Activated CD4-positive, CD25-positive, alpha-beta regulatory T cell treated with anti-CD3 and anti-CD28 coated beads, Interleukin-2, amount 50 U/mL, for 24 hours (primary cell): ENCODE measurements at places on chromosomes 2 and 18.

GRCh38 chr18:69754108-69754507 lies 193.6 kb downstream of the CD226 start:
- ATAC-seq, result no peak

DNA sequence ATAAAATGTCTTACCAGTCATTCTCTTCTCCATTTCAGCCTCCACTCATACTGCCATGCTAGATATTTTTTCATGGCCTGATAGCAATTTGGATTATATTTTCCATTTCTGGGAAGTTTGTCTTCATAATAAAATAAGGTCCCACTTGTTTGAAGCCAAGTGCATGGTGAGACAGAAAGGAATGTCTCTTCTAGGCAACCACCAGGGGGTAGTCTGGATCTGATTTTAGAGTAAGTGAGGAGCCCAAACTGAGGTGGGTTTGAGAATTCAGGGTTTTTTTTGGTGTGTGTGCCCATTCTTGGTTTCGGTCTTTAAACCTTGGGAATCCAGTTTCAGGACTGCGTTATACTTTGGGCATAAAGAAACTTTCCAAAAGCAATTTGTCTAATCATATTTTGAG lies 315.5 kb downstream of the RPRM start:
- no peak for ATAC-seq

GRCh38 chr2:166959556-166959955 lies 71.3 kb downstream of the XIRP2 start:
- ATAC-seq, result no peak

GRCh38 chr2:122322815-122323214 lies 567.4 kb downstream of the TSN start:
- ATAC-seq, result no peak

DNA sequence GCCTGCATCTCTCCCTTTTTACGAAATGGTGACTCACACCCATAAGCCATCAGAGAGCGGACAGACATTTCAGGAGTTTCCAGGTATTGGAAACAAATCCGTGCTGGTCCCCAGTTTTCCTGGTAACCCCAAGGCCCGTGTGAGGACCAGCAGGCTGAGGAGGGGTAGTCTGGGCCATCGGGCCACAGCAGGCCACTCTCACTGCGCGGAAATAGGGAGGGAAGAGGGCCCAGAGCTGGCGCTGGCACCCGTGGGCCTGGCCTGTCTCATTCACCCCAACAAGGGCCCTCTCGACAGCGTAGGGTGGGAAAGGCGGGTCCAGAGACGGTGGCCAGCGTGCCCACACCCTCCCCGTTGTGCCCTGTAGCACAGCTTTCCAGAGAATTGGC lies 13.7 kb upstream of the FAHD2A start:
- no peak for ATAC-seq

DNA sequence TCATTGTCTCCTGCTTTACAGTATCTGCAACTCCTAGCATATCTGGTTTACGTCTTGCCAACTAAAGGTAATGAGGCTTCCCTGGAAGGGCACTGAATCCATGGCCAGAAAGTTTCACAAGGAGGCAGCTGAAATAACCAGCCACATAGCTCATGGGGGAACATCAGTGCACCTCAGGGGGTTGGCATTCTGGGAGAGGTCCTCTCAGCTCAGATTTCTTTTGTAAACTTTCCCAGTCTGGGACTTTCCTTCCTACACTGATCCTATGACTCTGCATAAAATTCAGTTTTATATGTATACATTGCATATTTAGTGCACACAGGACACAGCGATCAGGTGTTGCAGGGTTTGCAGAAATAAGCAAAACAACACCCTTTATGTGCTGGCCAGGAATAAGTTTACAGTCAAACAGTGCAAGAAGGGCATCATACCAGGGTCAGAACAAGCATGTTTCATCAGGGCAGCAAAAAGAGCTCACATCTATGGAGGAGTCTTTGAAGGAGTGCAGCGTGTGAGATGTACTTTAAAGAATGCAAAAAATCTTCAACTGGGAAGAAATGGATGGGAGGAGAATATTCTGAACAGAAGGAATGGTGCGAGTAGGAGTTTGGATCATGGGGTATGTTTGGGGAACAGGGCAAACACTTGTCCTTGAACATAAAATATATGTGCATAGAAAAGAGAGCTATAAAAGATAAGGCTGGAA lies 240.6 kb upstream of the RAB12 start:
- no peak for ATAC-seq

DNA sequence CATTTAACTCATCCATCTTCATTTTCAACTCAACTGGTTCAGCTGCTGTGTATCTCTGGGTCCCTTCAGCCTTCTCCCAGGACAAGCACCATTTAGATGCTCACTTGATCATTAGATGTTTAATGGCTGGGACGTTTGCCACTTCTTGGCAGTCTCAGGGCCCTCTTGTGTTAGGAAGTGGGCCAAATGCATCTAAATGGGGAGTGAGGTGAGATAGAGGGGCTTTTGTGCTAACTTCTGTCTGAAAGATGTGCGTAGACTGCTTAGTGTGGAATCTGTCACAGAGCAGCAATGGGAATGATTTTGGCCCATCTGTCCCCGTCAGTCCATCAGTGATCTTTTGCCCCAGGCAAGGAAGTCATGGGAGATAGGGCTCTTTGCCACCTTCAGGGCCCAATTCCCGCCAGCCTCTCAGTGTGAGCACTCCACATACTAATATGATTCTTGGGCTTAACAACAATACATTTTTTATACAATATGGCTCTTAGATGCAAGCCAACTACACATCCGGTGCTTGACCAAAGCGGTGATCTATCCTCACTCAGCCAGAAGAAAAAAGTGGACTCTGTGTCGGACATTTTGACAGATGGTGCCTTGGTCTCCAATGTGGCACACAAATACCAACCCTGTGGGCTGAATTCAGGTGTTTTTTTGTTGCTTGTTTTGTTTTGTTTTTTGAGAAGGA lies 95.7 kb upstream of the EPC2 start:
- ATAC-seq, result no peak

- no peak for ATAC-seq
Observed at GRCh38 chr2:224146356-224147160, 107.5 kb upstream of the SERPINE2 start.

- no peak for ATAC-seq
Observed at GRCh38 chr2:25386971-25387875, 45.5 kb upstream of the DNMT3A start.

GRCh38 chr2:8644605-8645175 lies 37.2 kb upstream of the ID2 start:
- no peak for ATAC-seq

GRCh38 chr2:231486851-231487596 lies 22.7 kb upstream of the NCL start:
- no peak for ATAC-seq

- no peak for ATAC-seq
Observed at GRCh38 chr2:3285901-3286645, 91.5 kb downstream of the EIPR1 start.

DNA sequence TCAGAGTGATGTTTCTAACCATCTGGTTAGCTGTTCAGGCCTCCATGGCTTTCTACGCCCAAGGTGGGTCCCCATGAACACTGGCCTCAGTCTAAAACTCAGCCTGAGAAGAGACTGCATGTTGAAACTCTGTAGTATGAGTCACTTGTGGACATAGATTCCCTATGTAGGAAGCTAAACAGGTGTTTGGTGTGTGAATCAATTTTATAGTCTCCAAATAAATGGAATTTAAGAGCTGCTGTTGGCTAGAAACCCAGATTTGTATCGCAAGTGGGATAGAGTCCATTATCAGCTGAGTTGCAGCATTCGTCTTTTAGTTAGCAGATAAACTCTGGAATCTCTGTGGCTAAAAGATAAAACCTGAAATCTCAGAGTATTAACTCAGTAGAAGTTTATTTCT lies 131.4 kb downstream of the KCNS3 start:
- ATAC-seq, result no peak

- no peak for ATAC-seq
Observed at GRCh38 chr2:221596192-221596591, 24.1 kb upstream of the EPHA4 start.

DNA sequence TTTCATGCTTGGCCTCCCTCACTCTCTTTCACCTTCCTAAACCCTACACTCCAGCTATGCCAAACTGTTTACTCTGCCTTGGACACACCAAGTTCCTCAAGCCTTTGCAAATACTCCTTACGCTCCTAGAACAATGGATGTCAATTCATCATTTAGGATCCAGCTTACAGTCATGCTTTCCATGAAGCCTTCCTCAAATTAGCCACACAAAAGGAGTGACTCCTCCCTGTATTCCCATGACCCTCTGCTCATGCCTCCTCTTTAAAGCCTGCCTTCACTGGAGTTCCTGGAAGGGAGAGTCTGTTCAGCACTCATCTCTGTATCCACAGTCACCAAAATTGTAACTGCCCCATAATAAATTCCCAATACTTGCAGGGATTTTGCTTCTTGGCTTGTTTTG lies 721 bp upstream of the EHD3 start:
- ATAC-seq, result no peak

DNA sequence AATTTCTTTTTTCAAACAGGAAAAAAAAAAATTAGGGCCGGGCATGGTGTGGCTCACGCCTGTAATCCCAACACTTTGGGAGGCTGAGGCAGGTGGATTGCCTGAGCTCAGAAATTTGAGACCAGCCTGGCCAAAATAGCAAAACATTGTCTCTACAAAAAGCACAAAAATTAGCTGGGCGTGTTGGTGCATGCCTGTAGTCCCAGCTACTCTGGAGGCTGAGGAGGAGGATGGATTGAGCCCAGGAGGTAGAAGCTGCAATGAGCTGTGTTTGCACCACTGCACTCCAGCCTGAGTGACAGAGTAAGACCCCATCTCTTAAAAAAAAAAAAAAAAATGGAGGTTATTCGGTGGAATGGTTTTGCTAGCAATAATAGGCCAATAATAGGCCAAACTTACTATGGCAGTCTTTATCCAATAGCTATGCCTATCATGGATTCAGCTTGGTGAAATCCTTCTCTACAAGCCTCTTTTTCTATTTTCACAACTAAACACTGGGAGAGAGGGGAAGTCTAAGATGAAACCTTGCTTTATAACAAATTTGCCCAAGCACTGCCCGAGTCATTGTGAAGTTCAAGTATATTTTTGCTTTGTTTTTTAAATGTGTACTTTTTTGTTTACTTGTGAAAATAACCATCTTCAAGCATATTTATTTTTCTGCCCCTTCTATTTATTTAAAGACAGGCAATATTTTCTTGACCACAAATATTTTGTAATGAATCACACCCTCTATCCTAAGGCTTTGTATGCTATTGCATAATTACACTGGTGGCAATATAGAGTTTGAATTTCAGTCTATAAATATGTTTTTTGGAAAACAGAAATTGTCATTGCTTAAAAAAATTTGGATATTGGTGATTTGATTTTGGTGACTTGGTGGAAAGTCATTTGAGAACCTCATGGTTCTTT lies 20.0 kb upstream of the KYNU start:
- ATAC-seq, result no peak

DNA sequence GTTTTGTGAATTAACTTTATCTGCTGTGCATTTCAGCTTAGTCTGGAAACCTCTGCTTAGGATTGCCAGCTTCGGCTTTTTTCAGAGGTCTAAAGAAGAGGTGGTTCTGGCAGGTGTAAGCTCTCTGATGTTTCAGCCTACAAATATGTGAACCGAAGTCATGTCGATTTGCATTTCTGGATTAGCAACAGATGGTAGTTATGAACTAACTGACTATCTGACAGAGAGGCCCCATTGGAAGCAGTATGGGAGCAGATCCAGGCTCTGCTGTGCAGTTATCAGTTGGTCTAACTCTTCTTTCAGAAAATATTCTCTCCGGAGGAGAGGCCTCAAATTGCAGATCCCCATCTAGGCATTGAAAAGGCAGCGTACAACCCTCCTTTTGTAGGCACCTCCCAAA lies 32.7 kb upstream of the SPRED2 start:
- ATAC-seq, result no peak

DNA sequence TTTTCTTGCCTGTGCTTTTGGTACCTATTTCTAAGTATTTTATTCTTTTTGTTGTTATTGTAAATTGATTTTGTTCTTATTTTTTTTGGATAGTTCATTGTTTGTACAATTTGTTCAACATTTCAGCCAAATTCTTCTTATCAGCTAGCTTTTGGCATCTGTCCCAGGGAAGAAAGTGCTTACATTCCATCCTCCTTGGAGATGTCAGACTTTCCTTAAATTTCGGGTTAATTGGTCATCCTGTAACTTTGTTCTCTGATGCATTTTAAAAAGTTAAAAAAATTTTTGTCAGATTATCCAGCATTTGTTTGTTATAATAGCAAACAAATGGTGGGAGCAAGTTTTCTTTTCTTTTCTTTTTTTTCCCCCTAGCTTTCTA lies 60.3 kb downstream of the PTH2R start:
- no peak for ATAC-seq

- peak; percentile 70 for ATAC-seq
Observed at GRCh38 chr2:317501-318424, 29.9 kb upstream of the ALKAL2 start.

- no peak for ATAC-seq
Observed at GRCh38 chr2:19549821-19550220, 191.4 kb upstream of the OSR1 start.

DNA sequence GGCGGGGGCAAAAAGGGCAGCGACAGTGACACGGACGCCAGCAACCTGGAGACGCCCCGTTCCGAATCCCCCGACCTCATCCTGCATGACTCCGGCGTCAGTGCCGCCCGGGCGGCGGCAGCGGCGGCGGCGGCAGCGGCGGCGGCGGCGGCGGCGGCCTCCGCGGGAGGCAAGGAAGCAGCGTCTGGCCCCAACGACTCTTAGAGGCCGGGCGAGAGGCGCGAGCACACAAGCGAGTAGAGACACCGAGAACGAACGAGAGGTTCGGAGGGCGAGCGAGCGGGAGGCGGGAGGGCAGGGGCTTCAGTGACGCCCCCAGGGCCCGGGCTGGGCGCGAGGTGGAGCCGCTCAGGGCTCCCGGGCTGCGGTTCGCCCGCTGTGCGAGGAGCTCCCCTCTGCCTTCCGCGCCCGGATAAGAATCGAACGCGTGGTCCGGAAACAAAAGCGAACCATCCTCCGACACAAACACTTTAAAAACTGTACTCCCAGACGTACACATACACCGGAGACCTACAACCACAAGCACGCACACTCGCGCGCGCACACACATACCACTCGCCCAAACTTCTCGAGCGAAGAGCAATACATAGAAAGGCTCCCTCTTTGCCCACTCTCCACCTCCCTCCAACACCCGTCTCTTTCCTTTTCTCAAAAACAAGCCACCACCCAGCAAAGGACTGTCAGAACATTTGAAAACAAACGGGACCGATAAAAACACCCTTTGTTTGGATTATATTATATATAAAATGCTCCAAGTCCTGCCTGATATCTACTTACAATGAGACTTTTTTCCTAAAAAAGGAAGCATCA lies 2.8 kb downstream of the SP9 start:
- ATAC-seq, result no peak

DNA sequence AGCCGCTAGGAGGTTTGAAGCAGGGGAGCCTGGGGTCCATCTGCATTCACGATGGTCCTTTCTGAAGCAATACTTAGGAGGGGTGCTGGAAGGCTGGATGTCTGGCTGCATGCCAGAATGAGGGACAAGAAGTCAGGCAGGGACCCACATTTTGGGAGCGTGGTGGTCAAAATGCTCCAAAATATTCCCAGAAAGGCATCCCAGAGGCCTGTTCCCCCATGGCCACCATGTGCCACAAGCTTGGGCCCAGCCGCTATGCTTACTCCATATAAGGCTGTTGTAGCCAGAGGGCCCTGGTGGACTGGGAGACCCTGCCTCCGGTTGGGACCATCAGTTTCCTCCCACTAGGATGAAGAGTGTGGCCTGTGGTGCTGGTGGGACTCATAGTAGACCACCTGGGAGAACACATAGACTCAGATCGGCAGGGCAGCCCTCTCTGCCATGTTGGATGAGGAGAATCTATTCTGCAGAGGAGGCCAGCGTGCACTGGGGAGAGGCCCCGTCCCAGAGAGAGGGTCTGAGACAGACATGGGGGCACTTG lies 3.6 kb upstream of the PROM2 start:
- ATAC-seq, result no peak
